Mucosa of gallbladder (tissue), 1 donor: ENCODE measurements at places on chromosomes 7 and 10. TPM values are rescaled to one million over a fixed set of nuclear protein-coding genes. Genes with fewer than 3 reads are reported as not detected.

DNA sequence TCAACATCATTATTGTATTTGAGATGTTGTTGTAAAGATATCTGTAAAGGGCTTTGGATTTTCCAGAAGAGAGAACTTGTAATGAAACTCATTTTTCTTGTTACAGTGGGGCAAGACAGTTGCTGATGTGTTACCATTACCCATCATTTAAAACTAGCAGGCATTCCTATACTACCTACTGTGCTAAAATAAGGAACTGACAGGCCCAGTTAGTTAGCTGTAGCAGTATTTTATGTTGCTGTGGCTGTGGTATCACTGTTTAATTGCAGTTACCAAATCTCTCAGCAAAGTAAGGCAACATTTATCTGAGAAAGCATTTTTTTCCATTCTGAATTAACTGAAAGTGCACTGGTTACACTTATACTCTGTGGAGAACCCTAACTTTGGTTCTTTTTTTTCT is 9.9 kb downstream of the ST7 start:
- no peak for DNase-seq

DNA sequence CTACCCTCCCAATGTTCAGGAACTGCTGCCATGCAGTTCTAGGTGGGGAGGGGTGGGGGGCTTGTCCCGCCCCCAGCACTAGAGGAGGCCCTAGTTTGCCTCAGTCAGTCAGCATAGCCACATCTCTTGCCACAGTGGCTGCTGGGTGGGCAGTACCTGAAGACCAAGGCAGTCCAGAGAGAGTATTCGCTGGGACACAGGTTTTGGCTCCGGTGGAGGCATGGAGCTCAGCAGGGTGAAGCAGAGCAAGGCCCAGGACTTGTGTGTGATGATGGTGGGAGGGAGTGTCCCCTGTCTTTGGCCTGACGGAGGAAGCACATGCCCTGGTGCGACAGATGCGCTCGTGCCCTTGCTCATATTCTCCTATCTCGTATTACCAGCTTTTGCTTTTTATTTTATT is 24.7 kb upstream of the ZCCHC24 start:
- DNase-seq = no peak

DNA sequence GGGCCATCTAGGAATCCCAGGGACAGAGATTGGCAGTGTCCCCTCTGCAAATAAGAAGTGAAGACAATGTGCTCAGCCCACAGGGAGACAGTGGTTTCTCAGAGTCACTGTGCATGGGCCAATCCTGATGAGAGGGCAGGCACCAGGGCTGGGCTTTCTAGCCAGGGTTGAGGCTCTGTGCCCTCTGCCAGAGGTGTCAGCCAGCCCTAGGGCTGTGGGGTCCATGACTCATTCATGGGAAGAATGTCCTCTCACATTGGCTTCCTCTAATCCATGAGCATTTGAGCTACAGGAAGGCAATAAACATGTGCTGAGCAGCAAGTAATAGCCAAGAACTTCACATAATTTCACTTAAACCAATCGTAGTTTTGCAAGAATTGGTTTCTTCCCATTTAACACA is 482.0 kb upstream of the MGMT start:
- DNase-seq = no peak

Gene C1QL3
- 0.09 TPM for total RNA-seq

Gene LRRC18
- total RNA-seq = 0.20 TPM

Gene ITIH5
- total RNA-seq = 42.0 TPM
